Aorta (tissue), 5 donors: ENCODE measurements at places on chromosomes 7 and 10. TPM values are rescaled to one million over a fixed set of nuclear protein-coding genes. Genes with fewer than 3 reads are reported as not detected.

The MYL10 gene
- total RNA-seq, result not detected

The NRCAM gene
- total RNA-seq, result 1.8 TPM

The PRPS1L1 gene
- total RNA-seq, result not detected

The MYH16 gene
- not detected for total RNA-seq

The ASB10 gene
- total RNA-seq, result not detected

The DPP6 gene
- 0.69 TPM for total RNA-seq

The WDR11 gene
- total RNA-seq, result 72.4 TPM

The EIF3B gene
- 84.7 TPM for total RNA-seq

The PPP1R17 gene
- total RNA-seq, result not detected

The LEP gene
- 0.97 TPM for total RNA-seq

The OR2A12 gene
- not detected for total RNA-seq

The NPSR1 gene
- not detected for total RNA-seq

The CXCL12 gene
- 322 TPM for total RNA-seq

The C7orf33 gene
- not detected for total RNA-seq

The SLC26A3 gene
- total RNA-seq, result not detected

The C10orf105 gene
- total RNA-seq, result 0.36 TPM

The DYNC1I1 gene
- total RNA-seq, result 11.0 TPM

The CCDC136 gene
- 29.5 TPM for total RNA-seq

The METTL2B gene
- total RNA-seq, result 23.8 TPM

The TAS2R41 gene
- 1.0 TPM for total RNA-seq

The PPP1R3A gene
- total RNA-seq, result 2.5 TPM

The FANK1 gene
- total RNA-seq, result 1.3 TPM

The UCMA gene
- total RNA-seq, result not detected

The NEUROD6 gene
- not detected for total RNA-seq
